NCI-H187 treated with DMSO at 0.1 percent for 48 hours (cell line): ENCODE measurements at places on chromosomes 16 and 17.

- DNase-seq = no peak
Measured at GRCh38 chr16:89455178-89455577, 35.2 kb downstream of the ANKRD11 start.

DNA sequence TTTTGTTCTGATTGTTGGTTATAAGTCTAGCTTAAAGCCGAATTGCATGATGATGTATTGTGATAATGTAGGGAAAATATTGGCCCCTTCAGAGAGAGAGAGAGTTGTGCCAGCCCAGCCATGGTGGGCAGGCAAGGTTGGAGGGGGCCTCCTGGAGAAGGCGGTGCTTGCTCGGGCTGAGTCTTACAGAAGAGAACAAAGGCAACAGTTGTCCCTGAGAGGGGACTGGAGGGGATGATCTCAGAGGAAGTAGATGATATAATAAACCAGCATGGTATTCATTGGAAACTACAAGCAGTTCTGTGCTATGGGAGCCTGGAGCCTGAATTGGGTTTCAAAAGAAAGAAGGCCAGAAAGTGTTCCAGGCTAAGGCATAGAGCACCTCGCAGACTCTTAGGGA is 173.8 kb downstream of the RPTOR start:
- no peak for DNase-seq

GRCh38 chr17:12140685-12141084 is 120.0 kb downstream of the MAP2K4 start:
- DNase-seq = no peak

DNA sequence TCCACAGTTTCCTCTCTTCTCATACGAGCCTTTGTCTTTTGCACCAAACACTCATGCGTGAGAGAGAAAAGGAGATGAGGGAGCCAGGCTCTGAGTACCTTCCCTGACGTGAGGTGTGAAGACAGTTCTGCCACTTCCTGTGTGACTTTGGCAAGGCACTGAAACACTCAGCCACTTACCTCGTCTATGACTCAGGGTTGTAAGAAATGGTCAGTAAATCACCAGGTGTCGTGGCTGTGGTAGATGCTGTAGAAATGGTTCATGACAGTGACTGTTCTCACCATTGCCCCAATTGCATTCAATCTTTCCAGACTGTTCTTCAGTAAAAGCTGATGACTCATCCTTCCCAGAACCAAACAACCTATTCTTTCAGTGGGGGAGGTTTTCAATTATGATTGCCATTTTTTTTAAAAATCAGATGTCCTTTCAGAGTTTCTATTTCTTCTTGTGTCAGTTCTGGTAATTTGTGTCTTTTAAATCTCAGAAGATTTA is 49.2 kb upstream of the CBFA2T3 start:
- no peak for DNase-seq

- no peak for DNase-seq
Measured at GRCh38 chr16:66364959-66365306, 1.6 kb upstream of the CDH5 start.

DNA sequence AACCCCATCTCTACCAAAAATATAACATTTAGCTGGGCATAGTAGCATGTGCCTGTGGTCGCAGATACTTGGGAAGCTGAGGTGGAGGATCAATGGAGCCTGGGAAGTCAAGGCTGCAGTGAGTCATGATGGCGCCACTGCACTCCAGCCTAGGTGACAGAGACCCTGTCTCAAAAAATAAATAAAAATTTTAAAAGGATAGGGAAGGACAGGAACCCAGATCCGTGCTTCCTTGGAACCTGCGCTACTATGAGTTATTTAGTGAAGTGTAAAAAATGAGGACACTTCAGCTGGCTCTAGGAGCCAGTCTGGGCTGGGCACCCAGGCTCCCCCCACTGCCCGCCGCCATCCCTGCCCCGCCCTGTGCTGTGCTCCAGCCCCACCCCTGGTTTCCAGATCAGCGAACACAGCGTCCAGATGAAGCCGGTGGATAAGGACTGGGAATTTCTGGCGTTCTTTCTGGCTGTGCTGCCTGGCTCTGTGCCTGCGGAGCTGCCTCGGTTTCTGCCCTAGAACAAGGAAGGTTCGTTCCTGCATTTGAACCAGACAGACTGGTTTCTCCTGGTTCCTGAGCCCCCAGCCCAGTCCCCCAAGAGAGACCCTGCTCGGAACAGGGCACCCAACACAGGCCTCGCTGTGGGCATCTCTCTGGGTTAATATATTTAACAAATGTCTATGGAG is 18.5 kb downstream of the PLLP start:
- DNase-seq = no peak

- DNase-seq = no peak
Measured at GRCh38 chr16:80947708-80948625, 58.7 kb downstream of the CMC2 start.

DNA sequence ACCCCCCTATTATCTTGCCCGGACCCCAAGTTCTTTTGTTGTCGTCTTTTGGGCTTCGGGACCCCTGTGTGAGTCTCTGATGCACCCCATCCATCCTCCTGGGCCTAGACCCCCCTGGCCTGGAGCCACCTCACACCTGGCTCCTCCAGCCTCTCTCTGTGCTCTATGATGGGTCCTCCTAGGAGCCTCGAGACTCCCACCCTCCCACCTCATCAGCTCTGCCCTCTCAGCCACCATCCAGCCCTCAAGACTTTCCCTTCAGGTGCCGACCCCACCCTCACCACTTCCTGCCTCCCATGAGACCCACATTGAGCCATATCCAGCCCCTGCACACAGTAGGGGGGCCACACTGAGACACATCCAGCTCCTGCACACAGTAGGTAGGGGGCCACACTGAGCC is 8.7 kb upstream of the ATP2A3 start:
- no peak for DNase-seq

- DNase-seq = no peak
Measured at GRCh38 chr17:29135464-29135863, 44.7 kb downstream of the MYO18A start.

DNA sequence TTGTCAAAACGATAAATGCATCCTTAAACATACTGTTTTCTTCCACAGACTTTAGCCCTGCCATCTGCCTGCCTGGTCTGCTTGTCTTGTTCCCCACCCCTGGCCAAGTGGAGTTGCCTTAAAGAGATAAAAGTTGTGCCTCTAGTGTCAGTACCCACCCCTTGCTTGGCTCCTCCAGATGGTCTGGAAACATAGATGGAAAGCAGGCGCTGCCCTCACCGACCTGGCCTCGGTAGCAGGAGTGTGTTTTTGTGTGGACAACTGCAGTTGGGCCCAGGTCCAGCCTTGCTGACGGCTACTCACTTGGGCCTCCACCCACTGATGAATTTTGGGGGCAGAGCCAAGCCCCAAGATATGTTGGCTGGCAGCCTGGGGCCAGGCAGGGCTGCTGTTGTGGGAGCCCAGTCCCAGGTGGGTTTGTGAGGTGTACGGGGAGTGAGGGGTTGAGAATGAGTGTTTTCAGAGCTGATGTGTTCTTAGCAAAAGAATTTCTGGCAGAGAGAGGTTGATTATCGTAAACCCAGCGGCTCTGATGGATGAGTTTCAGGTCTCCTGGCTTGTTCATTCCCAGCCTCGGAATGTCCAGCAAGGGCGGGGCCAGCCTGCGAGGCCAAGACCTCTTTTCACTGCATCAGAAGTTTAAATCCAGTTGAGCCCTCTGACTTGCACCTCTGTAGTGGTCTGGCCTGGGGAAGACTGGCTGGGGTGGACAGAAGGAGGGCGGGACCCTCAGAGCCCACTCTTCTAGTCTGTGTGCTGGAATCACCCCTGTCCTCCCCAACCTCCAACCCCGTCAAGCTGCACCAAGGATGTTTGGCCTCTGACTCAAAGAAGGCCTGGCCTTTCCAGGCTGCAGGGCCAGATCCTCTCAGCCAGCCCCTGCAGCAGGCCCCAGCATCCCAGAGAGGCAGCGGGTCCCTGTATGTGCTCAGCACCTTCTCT is 179.7 kb downstream of the RAB11FIP4 start:
- no peak for DNase-seq

GRCh38 chr17:30969989-30970830 is 629 bp upstream of the RNF135 start:
- DNase-seq = no peak

- DNase-seq = no peak
Measured at GRCh38 chr17:77531002-77531401, 390.2 kb downstream of the SEC14L1 start.
